ENCODE measurements at places on chromosomes 11 and 22.

GRCh38 chr11:33893711-33894397 is 2.0 kb upstream of the LMO2 start:
- DNase-seq: no peak

- DNase-seq: no peak
Observed at GRCh38 chr11:68825571-68825970, 16.1 kb downstream of the CPT1A start.

DNA sequence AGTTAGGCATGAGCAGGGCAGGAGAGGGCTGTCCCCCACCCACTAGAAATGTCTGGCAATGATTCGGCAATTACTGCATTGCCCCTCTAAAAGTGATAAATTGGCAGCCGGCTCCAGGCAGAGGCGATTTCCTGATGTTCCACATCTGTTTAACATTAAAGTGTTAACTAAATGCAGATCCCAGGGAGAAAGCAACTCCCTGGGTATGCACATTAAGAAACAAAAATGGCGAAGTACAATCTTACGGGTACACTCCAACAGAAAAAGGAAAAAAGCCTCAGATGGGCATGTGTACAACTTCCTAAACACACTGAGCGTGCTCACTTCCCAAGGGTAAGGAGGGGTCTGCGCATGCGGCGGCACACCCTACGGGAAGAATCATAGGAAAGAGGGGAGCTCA is 314.4 kb downstream of the CASP12 start:
- DNase-seq: no peak

GRCh38 chr11:69541001-69541285 is 59.5 kb downstream of the LINC01488 start:
- no peak for DNase-seq

GRCh38 chr11:67262731-67263675 is 3.3 kb upstream of the GRK2 start:
- peak; percentile 48 for DNase-seq

DNA sequence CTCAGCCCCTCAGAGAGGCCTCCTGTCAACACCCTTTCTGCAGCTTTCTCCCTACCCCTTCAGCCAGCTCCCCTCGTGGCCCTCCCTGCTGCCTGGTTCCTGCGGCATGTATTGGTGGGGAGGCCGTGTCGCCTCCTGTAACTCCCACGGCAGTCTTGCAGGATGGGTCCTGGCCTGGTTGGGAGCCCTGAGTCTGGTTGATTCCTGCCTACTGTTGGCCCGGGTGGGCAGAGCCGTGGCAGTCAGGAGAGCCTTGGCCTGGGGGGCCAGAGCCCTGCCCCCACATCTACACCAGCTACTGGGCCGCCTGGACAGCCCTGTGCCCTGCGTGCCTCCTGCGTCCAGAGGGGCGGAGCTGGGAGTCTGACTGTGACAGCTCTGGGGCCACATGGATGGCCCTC is 30.3 kb upstream of the GRAMD4 start:
- DNase-seq: no peak

DNA sequence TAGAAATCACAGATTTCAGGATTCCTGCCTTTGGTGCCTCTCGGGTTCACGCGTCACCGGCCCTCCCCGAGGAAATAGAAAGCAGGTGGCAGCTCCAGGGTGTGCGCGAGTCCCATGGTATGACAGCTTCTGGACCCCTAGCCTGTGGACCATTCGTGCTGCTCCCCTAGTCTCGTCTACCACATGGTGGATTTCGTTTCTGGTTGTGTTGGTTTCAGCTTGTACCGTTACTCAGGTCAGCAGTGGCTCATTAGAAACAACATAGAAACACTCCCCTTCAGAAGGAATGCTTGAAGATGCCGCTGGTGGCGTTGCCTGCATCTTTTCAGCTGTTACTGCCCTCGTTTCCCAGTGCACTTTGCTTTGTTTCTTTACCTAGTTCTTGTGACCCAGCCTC is 700 bp downstream of the TTC17 start:
- DNase-seq: no peak

DNA sequence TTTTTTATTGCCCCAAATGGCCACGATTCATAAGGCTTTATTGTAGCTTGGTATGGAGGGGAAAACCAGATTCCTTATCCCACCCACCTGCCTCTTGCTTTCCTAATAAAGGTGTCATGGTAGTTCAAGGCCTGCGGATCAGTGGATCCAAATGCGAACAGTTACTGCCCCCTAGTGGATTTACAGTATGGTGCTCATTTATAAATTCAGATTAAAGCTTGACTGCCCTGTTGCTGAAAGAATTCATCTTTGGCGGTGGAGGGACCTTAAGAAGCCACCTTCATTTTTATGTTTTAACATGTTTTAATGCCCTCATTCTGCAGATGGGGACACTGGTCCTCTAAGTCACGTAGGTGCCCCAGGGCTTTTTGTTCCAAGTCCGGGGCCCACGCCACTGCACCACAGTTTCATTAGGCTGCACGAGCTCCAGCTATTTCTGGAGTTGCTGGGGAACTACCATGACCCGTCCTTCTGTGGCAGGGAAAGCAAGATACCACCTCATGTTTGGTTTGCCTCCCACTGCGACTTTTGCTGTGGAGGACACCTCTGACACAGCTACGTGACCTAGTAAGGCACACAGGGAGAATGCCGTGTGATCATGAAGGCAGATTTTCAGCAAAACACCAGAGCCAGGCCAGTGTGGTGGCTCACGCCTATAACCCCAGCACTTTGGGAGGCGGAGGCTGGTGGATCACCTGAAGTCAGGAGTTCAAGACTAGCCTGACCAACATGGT is 15.6 kb upstream of the INCENP start:
- DNase-seq: no peak

DNA sequence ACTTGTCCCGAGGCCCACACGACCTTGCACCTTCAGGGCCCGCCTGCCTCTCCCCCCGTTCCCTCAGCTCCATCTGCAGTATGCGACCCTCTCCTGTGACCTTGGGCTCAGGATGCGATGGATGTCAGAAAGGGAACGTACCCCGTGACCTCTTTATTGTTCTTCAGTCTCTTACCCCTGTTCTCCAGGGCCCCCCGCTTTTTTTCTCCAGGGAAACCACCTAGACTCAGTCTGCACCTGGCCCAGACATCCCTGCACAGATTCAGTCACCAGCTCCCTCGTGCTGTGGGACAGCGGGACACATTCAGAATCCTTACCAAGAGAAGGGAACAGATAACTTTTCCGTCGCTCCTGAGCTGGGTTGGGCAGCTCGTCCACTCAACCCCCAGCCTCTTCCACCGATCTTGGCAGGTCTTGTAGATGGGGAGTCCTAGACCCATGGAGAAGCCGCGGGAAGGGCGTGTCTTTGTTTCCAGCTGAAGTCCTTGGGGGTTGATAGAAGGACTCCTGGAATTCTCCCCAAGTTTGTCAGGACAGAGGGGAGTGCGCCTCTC is 1.4 kb upstream of the PHOX2A start:
- DNase-seq: no peak

- no peak for DNase-seq
Observed at GRCh38 chr11:45646275-45646927, 19.0 kb downstream of the CHST1 start.

- DNase-seq: no peak
Observed at GRCh38 chr11:109526931-109527330, 104.9 kb downstream of the C11orf87 start.

GRCh38 chr11:44674809-44675208 is 52.0 kb upstream of the TSPAN18 start:
- DNase-seq: no peak

DNA sequence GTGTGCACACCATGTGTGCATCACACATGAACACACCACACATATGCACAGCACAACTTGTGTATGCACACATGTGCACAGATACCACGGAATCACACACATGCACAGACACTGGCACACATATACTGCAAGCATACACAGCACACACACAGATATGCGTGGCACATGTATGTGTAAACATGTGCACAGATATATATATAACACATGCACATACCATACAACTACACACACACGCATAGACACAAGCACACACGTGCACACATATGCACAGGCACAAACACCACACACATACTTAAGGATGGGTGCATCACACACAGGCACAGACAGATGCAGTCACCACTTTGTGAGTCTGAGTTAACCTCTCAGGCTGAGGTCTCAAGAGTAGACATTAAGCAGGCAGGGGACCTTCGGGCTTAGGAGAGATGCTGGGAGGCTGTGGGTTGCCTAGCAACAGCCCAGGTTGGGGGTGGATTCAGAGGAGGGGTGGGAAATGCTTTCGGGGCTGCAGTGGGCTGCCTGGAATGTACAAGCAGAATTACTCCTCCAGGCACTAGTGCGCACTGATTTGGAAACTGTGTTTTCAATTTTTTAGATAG is 82.9 kb downstream of the MYO18B start:
- DNase-seq: no peak

DNA sequence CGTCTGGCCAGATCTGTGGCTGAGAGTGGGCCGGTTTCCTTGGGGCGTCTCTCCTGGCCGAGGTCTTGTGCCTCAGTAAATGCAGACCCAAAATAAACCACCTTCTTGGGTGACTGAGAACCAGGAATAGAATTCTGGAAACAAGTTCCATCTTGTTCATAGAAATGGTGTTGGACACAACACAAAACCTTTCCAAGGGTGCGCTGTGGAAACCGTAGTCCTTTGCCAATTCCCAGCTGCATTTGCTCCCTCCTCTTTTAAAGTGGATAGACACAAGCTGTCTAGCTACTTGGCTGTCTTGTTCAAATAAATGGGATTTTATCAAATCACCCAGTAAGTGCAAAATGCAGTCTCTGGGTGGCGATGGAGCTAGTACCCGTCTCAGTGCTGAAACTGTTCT is 300.2 kb downstream of the SHANK2 start:
- no peak for DNase-seq

DNA sequence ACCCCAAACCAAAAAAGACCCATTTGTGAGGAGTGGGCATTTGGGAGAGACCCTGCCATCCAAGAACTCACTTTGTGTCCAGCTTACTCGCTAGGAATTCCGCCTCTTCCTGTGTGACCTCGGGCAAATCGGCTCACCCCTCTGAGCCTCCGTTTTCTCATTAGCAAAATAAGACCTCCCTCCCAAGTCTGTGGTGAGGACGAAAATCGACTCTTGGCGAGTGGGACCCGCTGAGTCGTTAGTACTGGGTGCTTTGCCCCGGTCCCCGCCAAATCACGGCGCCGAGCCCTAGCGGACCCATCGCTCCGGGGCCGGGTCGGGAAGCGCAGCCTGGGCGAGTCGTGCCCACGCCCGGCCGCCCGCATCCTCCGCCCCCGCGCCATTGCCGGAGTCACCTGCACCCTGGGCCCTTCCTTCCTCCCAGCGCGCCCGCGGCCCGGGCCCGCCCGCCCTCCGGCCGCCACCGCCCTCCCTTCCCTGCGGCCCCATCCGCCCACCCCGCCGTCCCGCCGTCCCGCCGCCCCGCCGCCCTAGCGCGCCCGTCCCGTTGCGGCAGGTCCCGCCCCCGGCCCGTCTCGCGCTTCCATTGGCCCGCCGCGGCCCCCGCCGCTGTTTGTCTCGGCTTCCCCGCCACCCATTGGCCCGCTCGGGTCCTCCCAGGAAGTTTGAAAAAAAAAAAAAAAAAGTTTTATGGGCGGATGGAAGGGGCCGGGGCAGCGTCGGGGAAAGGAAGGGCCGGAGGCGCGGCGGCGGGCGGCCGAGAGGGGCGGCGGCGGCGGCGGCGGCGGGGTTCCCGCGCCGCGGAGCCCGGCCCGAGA is 48.9 kb downstream of the TRIOBP start:
- DNase-seq: no peak

GRCh38 chr11:7846003-7846402 is 49.3 kb upstream of the OR5P2 start:
- DNase-seq: no peak

- no peak for DNase-seq
Observed at GRCh38 chr11:86668929-86669328, 3.5 kb downstream of the ME3 start.

DNA sequence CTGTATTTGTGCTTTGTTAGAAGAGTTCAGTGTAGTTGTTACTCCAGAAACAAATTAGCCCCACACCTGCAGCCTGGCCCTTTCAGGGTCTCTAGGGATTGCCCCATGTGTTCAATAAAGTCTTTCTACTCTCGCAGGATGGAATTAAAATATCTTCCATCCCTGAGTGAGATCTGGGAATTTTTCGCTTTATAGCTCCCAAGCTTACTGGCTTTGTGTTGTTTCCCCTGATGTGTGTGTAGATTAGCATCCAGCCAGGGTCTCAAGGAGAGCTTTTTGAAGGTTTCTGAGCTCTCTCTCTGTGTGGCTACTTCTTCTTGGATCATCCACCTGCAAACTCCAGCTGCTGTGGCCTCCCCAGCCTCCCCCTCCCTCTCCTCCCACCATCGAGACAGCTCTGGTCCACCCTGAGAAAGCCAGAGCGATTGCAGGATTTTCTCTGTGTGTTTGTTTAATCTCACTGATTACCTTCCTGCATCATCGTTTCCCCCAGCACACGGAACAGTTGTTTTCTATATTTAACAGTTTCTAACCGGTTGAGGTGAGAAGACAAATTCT is 553.5 kb downstream of the TBC1D22A start:
- no peak for DNase-seq

- no peak for DNase-seq
Observed at GRCh38 chr11:123116486-123116885, 54.5 kb upstream of the HSPA8 start.

DNA sequence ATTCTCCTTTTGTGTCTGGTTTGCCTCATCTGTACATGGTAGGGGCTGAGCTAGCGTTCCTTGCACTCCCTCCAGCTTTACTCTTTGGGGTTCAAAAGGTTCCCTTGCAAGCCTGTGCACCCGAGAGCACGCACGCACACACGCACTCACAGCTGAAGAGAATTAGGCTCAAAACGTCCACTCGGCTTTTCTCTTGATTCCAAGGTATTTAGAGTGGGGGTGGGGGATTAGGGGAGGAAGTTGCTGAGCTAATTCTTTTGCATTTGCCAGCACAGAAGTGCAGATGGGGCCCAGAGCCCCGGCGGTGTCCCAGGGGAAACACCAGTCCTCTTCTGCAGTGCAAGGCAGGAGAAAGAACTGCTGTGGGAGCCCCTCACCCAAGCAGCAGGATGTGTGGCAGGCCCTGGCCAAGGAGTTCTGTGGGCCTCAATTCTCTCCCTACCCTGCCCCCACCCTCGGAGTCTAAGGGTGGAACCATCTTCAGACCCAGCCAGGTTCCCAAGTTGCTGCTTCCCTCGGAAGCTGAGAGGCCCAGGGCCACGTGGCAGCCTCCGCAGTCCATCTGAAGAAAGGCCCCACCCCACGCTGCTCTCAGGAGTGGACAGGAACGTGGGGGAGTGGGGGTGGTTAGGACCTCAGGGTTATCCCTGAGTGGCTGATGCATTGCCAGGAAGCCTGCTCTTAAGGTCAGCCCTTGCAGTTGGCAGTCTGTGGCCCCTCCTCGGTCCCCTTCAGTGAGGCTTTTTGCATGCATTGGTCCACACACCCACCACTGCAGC is 3.8 kb upstream of the KCNQ1OT1 start:
- DNase-seq: no peak

- no peak for DNase-seq
Observed at GRCh38 chr22:27542602-27543001, 259.0 kb downstream of the MN1 start.

GRCh38 chr22:44180706-44181032 is at the start of gene PARVG:
PARVG (plus strand) TSS chr22:44180925; CDS start chr22:44183330, 2,405 bp downstream.
- DNase-seq: no peak

- no peak for DNase-seq
Observed at GRCh38 chr11:132310390-132311375, 940.3 kb downstream of the NTM start.
